ENCODE measurements at places on chromosomes 3 and 15.

DNA sequence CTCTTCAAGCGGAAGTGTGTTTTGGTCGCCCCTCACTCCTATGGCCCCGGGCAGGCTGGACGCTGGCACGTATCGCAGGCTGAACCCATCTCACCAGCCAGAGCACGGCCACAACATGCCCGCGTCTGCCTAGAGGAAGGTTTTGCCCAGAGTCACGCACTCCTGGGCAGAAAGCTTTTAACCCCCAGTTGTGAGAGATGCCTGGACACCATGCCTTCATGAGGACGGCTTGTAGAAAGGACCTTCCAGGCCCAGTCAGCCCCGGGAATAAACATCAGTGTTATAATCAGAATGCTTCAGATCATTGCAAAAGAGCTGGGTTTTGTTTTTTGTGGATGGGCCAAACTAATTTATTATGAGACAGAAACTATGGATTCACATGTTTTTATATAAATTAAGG, 16.5 kb downstream of the CYFIP1 start:
- DNase-seq: no peak

GRCh38 chr3:113096188-113096892, 105.6 kb downstream of the GTPBP8 start:
- DNase-seq: no peak

GRCh38 chr15:38699633-38700230, 135.1 kb upstream of the RASGRP1 start:
- peak; percentile 49 for DNase-seq

- no peak for DNase-seq
Observed at GRCh38 chr15:85685356-85685755, 109.4 kb downstream of the KLHL25 start.

- no peak for DNase-seq
Observed at GRCh38 chr3:15682561-15683185, 81.1 kb downstream of the BTD start.

DNA sequence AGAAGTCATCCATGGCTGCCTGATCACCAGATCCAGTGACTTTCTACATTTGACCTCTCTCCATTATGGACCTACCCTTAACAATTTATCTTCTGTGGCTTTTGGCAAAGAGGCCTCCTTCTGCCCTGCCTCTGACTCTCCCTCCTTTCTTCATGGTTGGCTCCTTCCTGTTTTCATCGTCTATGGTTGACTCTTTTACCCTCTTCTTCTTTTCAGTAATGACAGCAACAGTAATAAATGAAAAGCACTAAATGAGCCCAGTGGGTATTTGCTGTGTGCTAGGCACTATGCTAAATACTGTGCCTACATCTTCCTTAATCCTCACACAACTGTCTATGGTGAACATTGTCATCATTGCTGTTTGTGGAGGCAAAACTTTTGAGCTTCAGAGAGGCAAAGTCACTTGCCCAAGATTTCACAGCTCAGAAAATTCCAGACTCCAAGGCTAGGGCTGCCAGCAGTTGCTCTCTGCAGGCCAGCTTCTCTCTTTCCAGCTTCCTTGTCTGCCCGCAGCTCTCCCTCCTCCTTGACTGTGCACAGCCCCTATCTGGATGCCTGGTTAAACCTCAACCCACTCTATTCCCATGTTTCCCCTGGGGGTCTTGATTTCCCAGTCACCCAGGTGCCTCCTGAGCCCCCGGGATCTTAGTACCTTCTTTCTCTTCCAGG, 24.6 kb downstream of the ITPR1 start:
- DNase-seq: no peak

GRCh38 chr3:61029194-61029593, 222.1 kb downstream of the FHIT start:
- DNase-seq: no peak

- DNase-seq: peak; percentile 3
Observed at GRCh38 chr3:150761831-150762661, 923 bp downstream of the SIAH2 start.

DNA sequence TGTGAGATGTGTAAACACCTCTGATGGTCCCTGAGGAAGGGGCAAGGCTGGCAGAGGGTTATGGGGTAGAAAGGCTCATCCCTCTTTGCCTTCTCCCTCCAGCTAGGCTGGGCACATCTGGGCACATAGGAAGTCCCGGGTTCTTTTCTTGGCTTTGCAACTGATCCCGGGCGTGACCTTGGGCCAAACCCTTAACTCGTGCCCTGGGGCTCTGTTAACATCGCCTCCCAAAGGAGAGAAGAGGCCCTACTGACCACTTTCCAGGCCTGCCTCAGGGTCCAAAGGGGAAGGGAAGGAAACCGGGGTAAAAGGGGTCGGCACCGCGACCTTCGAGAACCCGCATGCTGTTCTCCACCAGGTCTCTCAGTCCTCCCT, 549 bp downstream of the C3orf18 start:
- DNase-seq: no peak

DNA sequence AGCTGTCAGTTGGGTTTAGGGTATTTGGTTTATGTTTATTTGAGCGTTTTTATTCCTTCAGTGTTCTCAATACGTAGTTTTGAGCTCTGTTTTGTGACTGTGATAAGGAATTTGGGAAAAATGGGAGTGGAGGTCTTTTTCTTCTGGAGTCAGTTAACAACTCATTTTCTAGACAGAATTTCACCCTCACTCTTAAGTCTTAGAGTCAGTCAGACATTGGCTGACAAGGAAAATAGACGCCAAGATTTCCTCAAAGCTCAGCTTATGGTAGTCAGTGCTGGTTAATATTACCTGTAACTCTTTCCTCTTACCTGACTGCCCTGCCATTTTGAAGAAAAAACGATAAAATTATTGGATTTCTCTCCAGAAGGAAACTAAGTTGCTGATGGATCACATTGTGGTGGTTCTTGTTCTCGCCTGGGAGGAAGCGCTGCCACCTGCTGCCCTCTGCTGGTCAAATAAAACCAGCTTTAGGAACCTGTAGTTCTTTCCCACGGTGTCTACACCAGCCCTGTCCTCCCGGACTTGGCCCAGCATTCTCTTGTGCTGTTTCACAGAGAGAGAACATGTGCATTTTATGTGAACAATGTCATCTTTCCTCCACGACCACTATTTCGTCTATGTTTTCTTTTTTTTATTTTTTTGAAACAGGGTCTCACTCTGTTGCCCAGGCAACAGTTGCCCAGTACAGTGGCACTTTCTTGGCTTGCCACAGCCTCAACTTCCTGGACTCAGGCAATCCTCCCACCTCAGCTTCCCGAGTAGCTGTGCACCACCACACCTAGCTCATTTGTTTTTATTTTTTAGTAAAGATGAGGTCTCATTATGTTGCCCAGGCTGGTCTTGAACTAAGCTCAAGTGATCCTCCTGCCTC, 41.4 kb upstream of the UMPS start:
- peak; percentile 19 for DNase-seq

- DNase-seq: no peak
Observed at GRCh38 chr3:125608419-125608818, 13.1 kb upstream of the OSBPL11 start.

GRCh38 chr3:30098653-30099455, 507.5 kb upstream of the TGFBR2 start:
- no peak for DNase-seq

- DNase-seq: no peak
Observed at GRCh38 chr15:39592500-39592899, 11.6 kb downstream of the THBS1 start.

DNA sequence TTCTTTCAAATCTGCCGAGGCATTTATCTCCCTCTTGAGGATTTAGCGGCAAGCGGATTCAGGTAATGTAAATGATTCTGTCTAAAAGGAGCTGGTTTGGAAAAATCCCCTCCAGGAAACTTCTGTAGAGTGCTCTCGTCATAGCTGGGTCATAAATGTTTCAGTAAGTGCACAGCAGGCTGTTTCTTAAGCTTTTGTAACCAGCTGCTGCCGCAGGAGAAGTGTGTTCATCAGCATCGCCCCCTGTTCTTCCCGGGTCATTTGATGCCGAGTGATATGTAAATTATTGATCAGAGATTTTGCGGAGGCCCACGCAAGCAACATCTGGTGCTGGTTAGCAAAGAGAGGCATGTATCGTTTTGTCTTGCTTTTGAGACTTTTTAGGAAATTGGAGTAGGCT, 53.1 kb downstream of the DNASE1L3 start:
- DNase-seq: no peak

GRCh38 chr3:193905541-193906396, 230.2 kb upstream of the HES1 start:
- no peak for DNase-seq

GRCh38 chr3:141073580-141073979, 22.4 kb downstream of the SPSB4 start:
- no peak for DNase-seq

DNA sequence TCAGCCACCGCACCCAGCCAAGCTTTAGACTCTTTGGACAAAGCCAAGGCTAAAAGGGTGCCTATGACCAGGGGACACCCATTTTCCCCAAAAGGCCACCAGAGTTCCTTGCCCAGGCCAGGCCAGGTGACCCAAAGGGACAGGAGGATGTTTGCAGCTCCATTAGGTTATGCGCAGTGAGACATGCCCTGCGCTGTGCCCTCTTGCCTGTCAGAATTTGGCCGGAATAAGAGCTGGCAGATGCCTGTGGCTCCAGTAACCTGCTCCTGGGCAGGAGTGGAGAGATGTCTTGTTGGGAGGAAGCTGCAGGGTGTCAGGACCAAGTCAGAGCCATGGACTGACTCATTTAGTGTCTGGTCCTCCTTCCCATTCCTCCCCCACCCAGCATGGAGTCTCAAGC, 20.5 kb downstream of the DNASE1L3 start:
- DNase-seq: no peak

- no peak for DNase-seq
Observed at GRCh38 chr15:92603278-92603677, 52.3 kb downstream of the FAM174B start.

DNA sequence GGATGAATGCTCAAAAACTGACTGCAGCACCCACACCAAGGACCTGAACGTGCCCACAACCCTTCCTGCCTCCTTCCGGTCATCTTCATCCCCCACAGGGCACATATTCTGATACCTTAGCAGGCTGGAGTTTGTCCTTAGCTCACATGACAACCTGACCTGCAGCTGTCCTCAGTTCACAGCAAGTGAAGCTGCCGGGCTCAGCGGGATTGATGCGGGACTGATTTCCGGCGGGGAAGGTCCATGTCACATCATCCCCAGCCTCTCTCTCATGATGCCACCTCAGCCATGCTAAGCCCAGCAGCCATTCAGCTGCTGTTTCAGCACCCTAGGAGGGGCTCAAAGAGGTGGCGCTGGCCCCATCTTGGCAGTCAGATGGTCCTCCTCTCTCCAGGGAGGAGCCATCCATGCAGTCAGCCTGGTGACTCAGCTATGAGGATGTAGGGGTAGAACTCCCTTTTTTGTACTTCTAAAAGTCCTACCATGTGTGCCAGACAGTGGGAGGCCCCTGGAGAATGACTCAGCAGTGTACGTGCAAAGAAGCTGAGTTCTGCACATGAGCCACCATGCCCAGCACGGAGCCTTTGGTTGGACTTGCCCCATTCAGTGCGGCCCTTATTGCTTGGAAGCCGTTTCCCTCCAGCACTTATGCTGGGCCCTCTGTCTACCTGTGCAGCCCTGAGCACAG, 9.5 kb downstream of the CA12 start:
- no peak for DNase-seq

DNA sequence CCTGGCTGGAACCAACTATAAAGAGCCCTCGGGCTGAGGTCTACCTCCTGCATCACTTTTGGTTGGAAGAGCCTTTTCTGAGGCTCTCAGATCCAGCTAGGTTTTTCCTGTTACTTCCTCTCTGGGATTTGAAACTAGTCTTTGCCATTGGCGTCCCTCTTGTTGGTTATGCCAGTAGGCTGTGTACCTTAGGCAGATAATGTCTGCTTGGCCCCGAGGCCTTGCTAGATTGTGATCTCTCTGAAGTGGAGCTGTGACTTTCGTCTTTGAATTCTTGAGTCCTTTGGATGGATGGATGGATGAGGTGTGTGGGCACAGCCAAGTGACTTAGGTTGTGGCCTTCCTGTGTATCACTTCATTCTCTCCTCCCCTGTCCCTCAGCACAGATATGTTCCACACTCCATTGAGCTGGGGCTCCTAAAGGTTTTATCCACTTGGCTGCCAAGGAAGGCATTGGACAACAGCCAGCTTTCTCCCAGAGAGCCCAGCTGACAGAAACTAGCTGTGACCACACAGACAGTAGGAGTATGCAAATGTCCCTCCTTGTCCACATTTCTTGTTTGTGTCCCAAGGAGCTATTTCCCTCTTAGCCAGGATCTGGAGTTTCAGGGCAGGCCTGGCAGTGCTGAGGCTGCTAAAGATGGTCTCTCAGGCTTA, 7.9 kb upstream of the DNAJC17 start:
- DNase-seq: no peak

- DNase-seq: no peak
Observed at GRCh38 chr3:120198305-120198878, 86.6 kb downstream of the GPR156 start.

DNA sequence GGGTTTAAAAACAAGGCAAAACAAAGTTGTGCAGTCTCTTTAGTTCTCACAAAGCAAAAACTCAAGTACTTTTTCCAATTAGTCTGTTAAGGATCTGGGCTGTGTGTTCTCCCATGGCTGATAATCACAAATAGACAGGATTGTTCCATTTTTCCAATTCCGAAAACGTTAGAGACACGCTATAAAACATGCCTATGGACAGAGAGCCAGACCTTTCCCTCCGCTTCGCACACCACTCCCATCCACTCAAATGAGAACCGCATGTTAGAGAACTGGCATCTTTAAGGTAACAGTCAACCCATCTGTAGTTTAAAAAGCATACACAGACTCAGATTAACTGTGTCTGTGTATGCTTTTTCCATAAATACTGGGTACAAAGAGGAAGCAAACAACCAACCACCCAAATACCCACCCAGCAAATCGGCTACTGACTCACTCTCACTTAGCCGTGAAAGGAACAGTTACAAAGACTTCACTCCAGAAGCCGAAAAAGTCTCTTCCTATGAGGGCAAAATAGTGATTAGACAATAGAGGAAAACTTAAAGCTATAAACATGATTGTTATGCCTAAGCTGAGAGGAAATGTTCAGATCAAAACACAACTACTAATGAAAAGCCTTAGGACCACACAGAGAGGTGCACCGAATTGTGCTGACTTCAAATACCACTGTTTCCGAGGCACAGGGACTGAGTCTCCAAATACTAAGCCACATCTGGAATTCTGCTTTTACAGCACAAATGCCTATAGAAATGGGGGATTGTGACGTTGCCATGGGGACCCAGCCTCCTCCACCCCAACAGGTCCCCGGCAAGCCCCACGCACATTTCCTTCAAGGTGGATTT, 36.1 kb downstream of the IL17RD start:
- no peak for DNase-seq

GRCh38 chr3:108097322-108098002, 6.6 kb upstream of the CD47 start:
- DNase-seq: no peak

DNA sequence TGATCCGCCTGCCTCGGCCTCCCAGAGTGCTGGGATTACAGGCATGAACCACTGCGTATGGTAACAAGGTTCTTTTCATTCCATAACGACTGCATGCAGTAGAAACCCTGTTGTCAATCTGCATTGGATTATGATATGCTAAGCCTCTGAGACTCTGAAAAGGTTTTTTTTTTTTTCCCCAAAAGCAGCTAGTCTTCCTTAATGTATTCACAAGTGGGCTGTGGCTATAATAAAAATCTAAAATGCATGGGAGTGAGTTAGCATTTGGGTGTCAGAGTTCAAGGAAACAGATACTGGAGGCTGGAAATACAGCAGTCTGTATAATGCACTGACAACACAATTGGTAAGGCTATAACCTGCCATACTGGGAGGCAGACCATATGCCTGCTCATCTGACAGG, 218.1 kb downstream of the NSUN3 start:
- DNase-seq: no peak

Measured in activated naive CD4-positive, alpha-beta T cell (primary cell).